ENCODE measurements at places on chromosomes 12 and 14.

- no peak for DNase-seq
Observed at GRCh38 chr12:84601483-84601882, 311.1 kb downstream of the SLC6A15 start.

GRCh38 chr14:35576260-35576659, 42.3 kb downstream of the INSM2 start:
- no peak for DNase-seq

GRCh38 chr14:73720636-73721035, 6.5 kb upstream of the PNMA1 start:
- DNase-seq, result no peak

DNA sequence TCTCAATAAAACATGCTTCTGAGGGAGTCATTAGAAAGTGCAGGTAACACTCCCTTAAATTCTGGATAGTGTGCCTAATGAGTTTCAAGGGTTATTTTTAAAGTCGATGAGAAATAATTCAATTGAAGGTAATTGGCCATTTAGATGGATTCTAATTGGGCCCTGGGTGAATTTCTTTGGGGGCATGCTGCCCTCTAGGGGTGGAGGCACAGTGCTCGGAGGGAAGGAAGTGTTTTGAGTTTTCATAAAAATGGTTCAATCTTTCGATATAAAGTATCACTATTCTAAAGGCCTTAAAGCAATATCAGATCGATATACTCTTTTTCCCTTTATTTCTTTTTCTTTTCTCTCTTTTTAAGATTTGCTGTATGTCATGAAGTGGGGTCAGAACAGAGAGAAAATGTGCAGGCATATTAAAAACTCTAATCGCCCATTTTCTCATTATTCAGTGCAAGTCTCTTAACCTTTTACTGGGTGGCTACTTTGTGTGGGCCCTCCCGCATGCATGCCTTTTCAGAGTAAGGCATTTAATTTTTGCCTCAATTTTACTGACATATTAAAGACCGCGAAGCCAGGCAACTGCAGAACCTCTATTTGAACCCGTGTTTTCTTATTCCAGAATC, 25.5 kb downstream of the NKX2-8 start:
- peak; percentile 56 for DNase-seq

- no peak for DNase-seq
Observed at GRCh38 chr14:75246546-75247285, 31.9 kb upstream of the FOS start.

DNA sequence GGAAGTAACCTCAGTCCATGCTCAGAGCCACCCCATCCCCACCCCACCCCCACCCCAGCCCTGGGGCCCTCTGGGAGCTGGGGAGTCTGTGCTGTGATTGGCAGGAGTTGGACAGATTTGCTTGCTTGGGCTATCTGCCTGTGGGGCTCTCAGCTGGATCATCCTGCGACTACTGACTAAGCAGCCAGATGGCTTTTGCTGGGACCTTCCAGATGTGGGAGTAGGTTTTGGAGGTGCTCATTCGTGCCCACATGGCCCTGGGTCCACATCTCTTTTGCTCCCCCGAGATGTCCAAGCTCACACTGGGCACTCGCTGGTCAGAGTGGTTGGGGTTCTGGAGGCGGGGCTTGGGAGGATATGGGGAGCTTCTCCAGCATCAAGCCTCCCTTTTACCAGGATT, 138.9 kb downstream of the TSPAN9 start:
- no peak for DNase-seq

- DNase-seq, result no peak
Observed at GRCh38 chr12:123151457-123152454, 866 bp upstream of the PITPNM2 start.

GRCh38 chr12:47725893-47726292, 603 bp upstream of the ENDOU start:
- no peak for DNase-seq

GRCh38 chr12:72676556-72676955, 404.4 kb downstream of the TRHDE start:
- DNase-seq, result no peak

DNA sequence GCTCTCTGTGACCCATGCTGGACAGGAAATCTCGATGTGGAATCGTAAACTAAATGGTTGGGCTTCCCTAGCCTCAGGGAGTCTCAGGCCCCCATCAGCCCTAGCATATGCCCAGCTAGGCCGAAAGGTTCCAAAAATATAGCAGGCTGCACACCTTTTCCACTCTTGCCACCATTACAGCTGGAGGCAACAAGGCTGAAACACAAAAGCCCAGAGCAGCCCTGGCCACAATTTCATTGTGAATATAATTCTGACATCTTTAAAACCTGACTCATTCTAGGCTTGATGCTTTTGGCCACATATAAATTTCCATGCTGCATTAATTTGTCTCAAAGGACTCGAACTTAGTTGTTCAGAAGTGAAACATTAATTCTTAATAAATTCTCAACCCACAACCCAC, 382.2 kb downstream of the GRIN2B start:
- DNase-seq, result no peak

DNA sequence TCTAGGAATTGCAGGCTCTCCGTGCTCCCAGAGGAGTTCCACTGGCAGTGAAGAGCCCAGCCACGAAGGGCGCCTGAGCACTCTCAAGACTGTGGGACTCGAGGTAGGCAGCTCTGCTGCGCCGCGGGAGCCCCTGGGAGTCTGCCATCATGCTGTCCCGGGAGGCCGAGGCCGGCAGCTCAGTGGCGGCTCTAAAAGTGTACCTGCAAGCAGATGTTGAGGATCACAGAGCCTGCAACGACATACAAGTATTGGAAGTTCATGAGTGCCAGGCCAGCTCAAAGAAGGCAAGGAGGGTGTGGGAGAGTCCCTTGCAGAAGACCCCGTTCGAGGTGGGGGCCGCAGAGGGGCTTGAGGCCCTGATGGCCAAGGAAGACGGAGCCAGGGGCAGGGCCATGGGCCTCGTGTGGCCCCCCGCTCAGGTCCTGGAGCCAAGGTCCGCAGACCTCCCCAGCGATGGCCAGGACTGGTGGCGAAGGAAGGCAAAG, 62.7 kb downstream of the MUCL1 start:
- no peak for DNase-seq

DNA sequence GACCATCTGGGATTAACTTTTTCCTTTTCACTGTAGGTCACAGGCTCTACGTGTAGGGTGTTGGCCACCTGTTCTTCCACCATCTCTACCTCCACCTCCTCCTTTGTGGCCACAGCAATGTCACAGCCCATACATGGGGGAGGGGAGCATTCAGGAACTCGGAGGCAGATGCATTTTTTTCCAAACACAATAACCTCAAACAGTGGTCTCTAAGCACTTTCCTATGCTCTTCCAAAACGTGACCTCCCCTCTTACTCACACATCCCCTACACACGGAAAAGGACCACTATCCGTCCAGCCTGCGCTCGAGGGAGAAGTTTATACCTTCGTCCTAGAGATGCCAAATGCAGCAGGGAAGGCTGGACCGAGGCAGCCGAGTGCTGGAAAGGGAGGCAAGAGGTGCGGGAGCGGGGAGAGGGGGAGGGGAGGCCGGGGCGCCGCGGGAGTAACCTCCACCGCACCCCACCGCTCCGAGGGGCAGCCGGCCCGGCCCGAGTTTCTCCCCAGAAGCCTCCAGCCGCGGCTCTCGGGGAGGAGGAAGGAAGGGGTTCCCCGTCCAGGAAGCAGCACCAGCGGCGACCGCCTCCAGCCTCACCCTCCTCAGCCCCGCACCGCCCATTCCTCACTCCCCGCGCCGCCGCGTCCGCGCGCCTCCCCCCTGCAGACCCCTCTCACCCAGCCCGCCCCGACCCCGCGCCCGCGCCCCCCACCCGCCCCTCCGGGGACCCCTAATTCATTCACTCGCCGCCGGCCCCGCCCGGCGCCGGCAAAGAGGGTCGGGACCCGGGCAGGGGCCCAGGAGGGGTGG, 594 bp downstream of the KRAS start:
- DNase-seq, result no peak

- DNase-seq, result peak; percentile 50
Observed at GRCh38 chr12:17579205-17580026, 510.6 kb downstream of the RERGL start.

DNA sequence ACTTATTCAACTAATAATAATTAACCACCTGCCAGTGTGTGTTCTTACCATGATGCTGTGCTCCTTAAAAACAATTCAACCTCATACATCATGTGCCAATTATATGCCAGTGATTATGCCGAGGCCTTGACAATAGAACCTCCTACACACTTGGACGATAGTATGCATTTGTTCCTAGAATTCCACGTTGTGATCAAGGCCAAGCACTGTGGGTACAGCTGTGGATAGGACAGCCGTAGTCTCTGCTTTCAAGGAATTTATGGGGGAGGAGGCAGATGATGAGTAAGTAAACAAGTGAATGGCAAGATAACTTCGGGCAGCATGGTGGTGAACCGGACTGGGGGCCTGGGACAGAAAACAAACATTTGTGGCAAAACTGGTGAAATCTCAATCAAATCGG, 18.0 kb upstream of the MYO1H start:
- DNase-seq, result peak; percentile 12

DNA sequence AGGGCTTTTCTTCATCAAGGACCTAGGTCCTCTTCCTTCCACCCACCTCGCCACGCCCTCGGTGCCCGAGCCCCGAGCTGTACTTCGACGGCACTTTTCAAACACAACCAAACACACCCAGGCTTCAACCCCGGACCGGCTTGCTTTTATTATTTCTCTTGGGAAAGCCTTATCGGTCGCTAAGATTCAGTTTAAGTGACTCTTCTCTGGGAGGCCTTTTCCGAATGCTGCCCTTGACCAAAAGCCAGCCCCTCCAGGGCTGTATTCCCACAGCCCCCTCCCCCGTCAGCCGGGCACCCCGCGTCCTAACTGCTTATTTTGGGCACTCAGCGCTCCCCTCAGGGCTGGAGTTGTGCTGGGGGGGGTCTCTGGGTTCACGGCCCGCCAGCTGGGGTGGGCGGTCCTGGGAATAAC, 644 bp upstream of the PPP4R4 start:
- no peak for DNase-seq

- no peak for DNase-seq
Observed at GRCh38 chr12:18361433-18361832, 100.1 kb downstream of the PIK3C2G start.

DNA sequence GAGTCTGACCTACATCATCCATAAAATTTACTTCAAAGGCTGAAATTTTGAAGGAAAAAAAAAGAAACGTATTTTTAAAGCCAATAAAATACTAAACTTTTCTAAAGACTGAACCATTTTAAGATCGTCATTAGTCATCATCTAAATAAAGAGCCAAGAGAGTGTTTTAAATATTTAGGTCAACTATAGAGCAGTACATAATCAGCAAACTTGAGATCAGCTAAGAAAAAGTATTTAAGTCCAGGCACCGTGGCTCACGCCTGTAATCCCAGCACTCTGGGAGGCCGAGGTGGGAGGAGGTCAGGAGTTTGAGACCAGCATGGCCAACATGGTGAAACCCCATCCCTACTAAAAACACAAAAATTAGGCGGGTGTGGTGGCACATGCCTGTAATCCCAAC, 35.5 kb downstream of the HECTD1 start:
- DNase-seq, result no peak

DNA sequence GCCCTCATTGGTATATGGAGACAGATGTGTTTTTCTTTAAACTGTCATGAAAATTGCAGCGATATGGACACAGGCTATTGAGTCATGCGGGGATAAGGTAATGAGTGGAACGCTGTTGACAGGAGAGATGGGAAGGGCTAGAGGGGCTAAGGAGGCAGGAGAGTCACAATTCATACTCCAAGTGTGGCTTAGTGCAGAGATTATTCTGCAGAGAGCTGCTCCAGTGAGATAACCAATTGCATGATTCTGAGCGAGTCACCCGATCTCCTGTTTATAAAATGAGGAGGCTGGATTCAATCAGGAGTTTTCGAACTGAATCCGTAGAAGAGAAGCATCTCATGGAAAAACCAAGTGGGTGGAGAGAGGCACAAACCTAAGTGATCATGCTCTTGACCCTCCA, 106.4 kb upstream of the PLEKHG7 start:
- DNase-seq, result no peak

GRCh38 chr12:5022465-5023061, 21.1 kb upstream of the KCNA5 start:
- peak; percentile 4 for DNase-seq

- no peak for DNase-seq
Observed at GRCh38 chr14:68779761-68780323, 13.0 kb downstream of the ZFP36L1 start.

DNA sequence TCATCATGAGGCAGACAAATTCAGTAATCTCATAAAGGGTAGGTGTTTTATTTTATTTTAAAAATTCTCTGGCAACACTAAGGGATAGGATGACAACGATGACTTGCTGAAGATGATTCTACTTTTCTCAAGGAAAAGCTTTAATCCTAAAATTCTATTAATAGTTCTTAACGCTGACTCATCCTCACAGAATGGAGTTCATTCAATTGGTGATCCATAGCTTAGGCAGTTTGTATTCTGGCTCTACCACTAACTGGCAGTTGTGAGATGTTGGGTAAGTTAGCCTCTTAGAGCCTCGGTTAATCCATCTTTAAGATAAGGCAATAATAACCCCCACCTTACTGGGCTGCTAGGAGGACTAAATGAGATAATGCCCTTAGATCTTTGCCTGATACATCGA, 116.3 kb downstream of the RTN1 start:
- DNase-seq, result no peak

DNA sequence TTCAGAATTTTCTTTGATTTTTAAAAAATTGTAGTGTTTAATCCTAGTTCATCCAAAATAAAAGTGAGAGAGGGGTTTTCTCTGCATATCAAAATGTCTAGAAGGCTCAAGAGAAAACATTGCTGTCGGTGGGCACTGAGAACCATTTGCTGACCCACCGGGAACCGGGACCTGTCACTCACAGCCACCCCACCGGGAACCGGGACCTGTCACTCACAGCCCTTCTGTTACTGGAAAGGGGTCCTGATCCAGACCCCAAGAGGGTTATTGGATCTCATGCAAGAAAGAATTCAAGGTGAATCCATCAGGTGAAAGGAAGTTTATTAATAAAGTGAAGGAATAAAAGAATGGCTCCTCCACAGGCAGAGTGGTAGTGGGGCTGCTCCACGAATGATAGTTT, 106.0 kb upstream of the SFSWAP start:
- DNase-seq, result no peak

GRCh38 chr14:22249770-22250169, 339.3 kb downstream of the DAD1 start:
- DNase-seq, result no peak

- no peak for DNase-seq
Observed at GRCh38 chr12:30969606-30970395, 43.3 kb downstream of the TSPAN11 start.

- DNase-seq, result no peak
Observed at GRCh38 chr14:103243764-103244737, 90.0 kb upstream of the EIF5 start.

DNA sequence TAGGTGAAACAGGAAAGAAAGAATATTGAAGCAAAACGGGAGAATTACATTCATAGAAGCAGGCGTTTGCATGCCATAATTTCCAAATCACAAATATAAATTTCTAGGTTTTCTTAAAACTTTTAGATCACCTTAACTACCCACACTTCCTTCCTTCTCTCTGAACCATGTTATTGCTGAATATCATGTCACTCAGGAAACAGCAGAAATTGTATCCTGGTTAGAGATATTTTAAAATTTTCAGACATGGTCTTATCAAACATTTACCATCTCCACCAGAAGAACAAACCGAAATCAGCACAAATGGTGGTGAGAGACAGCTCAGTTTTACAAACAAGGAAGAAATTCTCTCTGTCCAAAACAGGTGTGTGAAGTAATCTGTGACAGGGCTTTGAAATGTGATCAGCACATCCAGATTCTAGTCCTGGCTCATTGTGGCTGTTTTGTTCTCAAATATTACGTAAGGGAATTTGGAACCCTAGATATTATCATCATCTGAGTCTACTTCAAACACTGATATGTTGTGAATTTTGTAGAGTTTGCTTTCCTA, 16.3 kb downstream of the TESPA1 start:
- DNase-seq, result no peak
